Adrenal gland (tissue), 19 donors: ENCODE measurements at places on chromosomes 3 and 15. TPM values are rescaled to one million over a fixed set of nuclear protein-coding genes. Genes with fewer than 3 reads are reported as not detected.

DNA sequence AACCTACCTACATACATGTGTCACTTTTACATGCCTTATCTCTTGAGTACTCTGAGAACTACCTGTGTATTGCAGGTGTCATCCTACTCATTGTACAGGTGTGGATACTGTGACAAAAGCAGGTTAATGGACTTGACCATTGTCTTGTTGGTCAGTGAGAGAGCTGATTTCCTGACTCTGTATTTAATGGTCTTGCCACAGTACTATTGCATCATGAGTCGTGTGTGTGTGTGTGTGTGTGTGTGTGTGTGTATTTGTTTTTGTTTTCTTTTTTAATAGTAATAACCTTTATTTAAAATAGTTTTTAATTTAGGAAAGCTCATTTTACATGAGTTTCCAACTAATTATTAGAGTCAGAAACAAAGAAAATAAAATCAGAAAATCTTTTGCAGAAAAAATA, 7.7 kb downstream of the SELENOT start:
- DNase-seq = no peak

- DNase-seq = no peak
Observed at GRCh38 chr3:70729845-70730244, 417.4 kb upstream of the MDFIC2 start.

Gene KY
- 1.9 TPM for polyA plus RNA-seq

DNA sequence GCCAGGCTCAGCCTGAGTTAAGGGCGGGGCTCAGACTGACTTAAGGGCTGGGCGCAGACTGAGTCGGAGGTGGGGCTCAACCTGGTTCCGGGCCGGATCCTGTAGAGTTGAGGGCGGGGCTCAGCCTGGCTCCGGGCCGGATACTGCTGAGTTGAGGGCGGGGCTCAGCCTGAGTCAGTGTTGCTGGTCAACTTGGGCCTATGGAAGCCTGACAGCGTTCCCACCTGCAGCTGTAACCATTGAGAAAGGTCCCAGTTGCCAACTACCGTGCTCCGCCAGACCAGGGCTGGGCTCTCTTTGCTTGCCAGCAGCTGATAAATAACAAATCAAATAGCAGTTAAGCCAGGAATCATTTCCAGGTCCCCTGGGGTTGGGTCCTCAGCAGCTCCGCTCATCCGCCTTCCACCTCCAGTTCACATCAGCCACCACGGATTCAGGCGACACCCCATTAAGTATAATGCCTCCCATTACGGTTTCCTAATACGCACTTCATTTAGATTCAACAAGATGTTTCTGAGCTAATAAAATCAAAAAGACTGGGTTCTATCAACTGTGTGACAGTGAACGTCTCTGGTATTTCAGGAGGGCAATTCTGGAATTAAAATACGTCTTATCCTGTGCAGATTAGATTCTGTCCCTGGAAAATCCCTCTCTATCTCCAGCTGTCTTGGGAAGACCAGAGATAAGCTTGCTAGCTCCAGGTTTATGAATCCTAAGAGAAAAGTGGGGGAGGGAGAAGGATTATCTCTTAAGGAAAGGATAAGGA, 7.3 kb downstream of the GRIP2 start:
- no peak for DNase-seq

Gene COL6A5
- polyA plus RNA-seq = not detected

DNA sequence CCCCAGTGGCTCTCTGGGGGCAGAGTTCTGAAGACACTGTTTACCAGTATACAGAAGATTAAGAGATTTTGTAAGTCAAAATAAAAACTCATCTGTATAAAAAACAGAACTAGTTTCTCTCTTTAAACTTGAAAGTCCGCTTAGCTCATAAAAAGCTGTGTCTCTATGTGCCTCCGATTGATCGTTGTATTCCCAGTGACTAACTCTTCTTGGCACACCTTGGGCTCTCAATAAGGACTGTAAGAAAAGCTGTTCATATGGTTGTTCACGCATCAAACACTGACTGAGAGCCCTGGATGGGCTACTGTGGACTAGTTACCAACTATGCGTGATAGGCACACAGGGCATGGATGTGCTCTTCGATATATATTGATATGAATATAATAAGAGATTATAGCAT, 107.9 kb downstream of the P3H2 start:
- DNase-seq = no peak

GRCh38 chr3:127788451-127788909, 33.8 kb downstream of the MGLL start:
- no peak for DNase-seq

Gene GOLGA6L10
- polyA plus RNA-seq = 3.8 TPM

DNA sequence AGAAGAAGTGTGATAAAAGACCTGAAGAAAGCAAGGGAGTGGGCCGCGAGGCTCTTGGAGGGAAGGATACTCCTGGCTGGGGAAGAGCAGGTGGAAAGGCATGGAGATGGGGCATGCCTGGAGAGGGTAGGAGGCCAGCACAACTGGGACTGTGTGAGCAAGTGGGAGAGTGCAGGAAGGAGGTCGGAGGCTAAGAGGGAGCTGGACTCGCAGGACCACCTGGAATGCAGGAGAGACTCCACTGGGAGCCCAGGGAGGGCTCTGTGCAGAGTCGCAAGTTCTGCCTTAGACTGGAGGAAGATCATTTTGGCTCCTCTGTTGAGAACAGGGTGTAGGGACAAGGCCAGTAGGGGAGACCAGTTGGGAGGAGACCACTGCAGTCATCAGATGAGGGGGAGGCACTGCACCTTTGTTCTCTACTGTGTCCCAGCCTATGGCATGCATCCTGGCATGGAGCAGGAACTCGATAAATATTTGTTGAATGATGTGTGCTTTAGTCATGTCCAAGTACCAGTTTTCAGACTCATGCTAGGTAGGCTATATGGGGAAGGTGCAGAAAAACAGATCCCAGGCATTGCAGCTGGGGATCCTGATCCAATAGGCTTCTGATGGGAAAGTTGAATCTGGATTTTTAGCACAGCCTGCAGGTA, 13.7 kb downstream of the FAM107A start:
- DNase-seq = no peak

DNA sequence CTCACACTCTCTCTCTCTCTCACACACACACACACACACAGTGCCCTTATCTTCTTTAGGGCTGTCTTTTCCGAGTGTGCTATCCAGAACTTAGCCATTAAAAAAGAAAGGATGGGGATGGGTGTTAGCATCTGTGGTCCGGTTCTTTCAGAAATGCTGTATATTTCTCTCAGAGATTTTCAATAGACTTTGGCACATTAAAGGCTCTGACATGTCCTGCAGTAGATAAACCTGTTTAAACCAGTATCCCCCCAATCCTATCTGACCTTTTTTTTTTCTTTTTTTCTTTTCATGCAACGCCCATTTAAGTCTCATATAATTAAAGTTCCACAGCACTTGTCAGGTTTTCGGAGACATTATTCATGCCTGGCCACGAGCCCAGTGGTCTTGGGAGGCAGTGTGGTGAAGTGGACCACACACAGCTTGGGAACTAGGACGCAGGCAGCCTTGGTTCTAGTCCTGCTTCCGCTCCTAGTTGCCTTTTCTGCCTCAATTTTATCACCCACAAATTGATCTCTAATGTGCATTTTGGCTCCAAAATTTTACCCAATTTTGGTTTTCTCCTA, 13.3 kb downstream of the CAV3 start:
- DNase-seq = no peak

- no peak for DNase-seq
Observed at GRCh38 chr15:88747631-88748030, 55.6 kb upstream of the ACAN start.
